ENCODE measurements at places on chromosomes 11 and 22. TPM values are rescaled to one million over a fixed set of nuclear protein-coding genes. Genes with fewer than 3 reads are reported as not detected.

DNA sequence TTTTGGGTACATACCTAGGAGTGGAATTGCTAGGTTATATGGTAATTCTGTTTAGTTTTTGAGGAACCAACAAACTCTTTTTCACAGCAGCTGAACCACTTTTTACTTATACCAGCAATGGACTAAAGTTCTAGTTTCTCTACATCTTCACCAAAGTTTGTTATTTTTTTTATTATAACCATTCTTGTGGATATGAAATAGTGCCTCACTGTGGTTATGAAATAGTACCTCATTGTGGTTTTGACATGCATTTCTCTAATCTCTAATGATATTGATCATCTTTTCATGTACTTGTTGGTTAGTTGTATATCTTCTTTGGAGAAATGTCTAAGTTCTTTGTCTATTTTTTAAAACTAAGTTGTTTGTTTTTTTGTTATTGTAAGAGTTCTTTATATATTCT, 27.2 kb downstream of the STIM1 start:
- no peak for DNase-seq

GRCh38 chr11:105915021-105915420, 107.0 kb downstream of the MSANTD4 start:
- DNase-seq = no peak

The SLC25A45 gene
- total RNA-seq = 5.8 TPM

The CHID1 gene
- total RNA-seq = 52.0 TPM

All from left colon (tissue), 2 donors.